Right renal pelvis (tissue), 4 donors: ENCODE measurements at places on chromosomes 3 and 15. TPM values are rescaled to one million over a fixed set of nuclear protein-coding genes. Genes with fewer than 3 reads are reported as not detected.

SLC24A5 gene
- polyA plus RNA-seq: 0.54 TPM

TLR9 gene
- 0.27 TPM for polyA plus RNA-seq

DNA sequence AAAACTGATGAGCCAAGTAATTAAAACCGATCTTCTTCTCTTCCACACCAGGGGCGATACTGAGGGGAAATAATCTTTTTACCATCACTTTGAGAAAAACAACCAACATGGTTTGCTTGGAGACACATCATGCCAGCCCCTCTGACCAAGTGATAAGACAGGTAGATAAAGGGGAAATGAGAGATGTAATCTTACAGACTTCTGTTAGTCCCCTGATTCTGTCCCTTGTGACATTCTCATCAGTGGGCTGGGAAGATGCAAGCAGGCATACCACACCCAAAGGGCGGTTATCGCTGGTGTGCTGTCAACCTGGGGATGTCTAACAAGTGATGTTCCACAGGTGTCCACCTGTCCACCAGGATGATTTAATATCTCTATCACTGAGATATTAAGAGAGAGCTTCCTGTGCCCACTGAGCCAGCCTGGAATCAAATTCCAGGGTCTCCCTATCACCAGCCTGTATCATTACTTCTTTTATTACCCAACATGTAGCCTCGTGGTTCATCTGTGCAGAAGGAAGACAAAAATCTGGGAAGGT, 315.0 kb downstream of the FOXP1 start:
- DNase-seq: no peak

KLHL6 gene
- 1.3 TPM for polyA plus RNA-seq

AGBL1 gene
- polyA plus RNA-seq: 0.09 TPM

GRCh38 chr3:119352863-119353527, 58.8 kb downstream of the ARHGAP31 start:
- peak; percentile 33 for DNase-seq

VILL gene
- 10.8 TPM for polyA plus RNA-seq

GRCh38 chr15:100310513-100311153, 31.1 kb downstream of the ADAMTS17 start:
- no peak for DNase-seq

- no peak for DNase-seq
Measured at GRCh38 chr15:92603743-92604470, 51.7 kb downstream of the FAM174B start.

GRCh38 chr3:57512166-57512565, 32.0 kb downstream of the DNAH12 start:
- no peak for DNase-seq

- DNase-seq: no peak
Measured at GRCh38 chr15:79832367-79833120, 64.3 kb downstream of the MTHFS start.

DNA sequence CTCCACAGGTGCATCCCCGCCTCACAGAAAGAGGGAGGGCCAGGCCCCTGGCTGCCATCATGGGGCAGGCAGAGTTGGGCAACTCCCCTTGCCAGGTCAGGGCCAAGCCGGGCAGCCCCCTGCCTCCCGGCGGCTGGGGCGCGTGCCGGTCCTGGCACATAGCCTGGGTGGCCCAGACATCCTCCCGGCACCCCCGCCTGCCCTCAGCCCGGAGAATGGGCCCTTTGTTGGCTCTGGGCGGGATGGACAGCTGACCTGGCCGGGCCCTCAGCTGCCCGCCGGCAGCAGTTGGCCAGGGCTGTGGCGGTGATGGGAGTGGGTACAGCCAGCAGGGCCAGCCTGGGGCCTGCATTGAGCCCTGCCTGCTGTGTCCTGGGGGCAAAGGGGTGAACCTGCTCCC, 16.5 kb downstream of the PLXNA1 start:
- DNase-seq: no peak

CCDC39 gene
- 5.1 TPM for polyA plus RNA-seq

SPATA12 gene
- not detected for polyA plus RNA-seq

GRCh38 chr15:51172193-51172592, 77.5 kb upstream of the TNFAIP8L3 start:
- no peak for DNase-seq

- DNase-seq: peak; percentile 47
Measured at GRCh38 chr3:170355738-170356595, 1.5 kb upstream of the SKIL start.

- no peak for DNase-seq
Measured at GRCh38 chr15:52503788-52504496, 24.7 kb downstream of the MYO5A start.

- DNase-seq: peak; percentile 6
Measured at GRCh38 chr15:36178303-36178633, 401.2 kb upstream of the CDIN1 start.

- DNase-seq: no peak
Measured at GRCh38 chr3:46276497-46277099, 34.3 kb downstream of the CCR3 start.

DNA sequence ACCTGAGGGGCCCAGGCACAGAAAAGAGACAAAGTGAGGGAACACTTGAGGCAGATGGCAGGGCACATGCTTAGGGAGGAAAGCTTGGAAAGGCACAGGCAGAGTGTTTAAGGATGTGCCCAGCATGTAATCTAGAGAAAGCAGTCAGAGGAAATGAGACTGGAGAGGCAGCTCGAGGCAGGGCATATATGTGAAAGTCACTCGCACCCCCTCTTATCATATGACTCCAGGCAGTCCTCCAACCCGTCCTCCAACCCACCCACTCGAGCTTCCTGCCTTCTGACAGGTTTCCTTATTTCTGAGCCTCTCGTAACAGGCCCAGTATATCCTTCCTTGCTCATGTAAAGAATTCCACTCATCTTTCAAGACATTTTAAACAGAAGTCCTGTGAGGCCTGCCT, 294.0 kb downstream of the SOX2 start:
- no peak for DNase-seq

- no peak for DNase-seq
Measured at GRCh38 chr3:143119974-143120715, 574 bp downstream of the CHST2 start.

IL5RA gene
- polyA plus RNA-seq: 0.80 TPM
